ENCODE measurements at places on chromosomes 4 and X.
A peak's percentile ranks its signal among the peaks of the same experiment; 100 is the strongest.

GRCh38 chr4:121951521-121952110, at the start of gene TRPC3:
Gene TRPC3 (minus strand): TSS chr4:121952060. CDS start chr4:121951680, 380 bp downstream.
- DNase-seq: peak; percentile 7

- DNase-seq: no peak
Observed at GRCh38 chrX:6026980-6027379, 201.7 kb downstream of the NLGN4X start.

DNA sequence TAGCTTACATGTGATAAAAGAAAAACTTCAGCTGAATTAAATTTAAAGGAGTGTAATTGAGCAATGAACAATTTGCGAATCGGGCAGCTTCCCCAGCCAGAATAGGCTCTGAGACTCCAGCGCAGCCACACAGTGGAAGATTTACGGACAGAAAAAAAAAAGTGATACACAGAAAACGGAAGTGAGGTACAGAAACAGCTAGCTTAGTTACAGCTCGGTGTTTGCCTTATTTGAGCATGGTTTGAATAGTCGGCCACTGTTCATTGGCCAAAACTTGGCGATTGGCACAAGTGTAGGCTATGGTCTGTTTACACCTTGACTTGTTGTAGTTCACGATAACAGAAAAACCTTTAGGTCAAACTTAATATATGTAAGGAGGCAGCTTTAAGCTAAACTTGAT, 16.7 kb upstream of the SUPT20HL1 start:
- DNase-seq: no peak

DNA sequence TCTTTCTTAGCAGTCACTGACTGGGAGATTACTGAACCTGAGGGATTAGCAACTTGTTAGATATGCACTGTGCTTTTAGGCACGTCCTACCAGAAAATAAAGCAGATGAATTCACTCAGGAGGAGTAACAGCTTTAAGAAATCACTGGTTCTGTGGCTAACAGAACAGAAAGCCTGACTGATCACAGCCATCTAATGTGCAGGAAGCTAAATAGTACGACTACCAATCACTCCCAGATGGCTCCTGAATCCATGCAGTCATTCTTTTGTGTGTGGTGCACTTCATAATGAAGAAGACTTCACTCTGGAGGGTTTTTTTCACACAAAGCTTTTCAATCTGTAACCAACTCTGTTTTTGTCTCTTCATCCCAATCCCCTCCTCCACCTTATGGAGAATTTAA, 305.3 kb upstream of the INTU start:
- DNase-seq: no peak

- DNase-seq: no peak
Observed at GRCh38 chr4:89100853-89101252, 10.5 kb upstream of the TIGD2 start.

DNA sequence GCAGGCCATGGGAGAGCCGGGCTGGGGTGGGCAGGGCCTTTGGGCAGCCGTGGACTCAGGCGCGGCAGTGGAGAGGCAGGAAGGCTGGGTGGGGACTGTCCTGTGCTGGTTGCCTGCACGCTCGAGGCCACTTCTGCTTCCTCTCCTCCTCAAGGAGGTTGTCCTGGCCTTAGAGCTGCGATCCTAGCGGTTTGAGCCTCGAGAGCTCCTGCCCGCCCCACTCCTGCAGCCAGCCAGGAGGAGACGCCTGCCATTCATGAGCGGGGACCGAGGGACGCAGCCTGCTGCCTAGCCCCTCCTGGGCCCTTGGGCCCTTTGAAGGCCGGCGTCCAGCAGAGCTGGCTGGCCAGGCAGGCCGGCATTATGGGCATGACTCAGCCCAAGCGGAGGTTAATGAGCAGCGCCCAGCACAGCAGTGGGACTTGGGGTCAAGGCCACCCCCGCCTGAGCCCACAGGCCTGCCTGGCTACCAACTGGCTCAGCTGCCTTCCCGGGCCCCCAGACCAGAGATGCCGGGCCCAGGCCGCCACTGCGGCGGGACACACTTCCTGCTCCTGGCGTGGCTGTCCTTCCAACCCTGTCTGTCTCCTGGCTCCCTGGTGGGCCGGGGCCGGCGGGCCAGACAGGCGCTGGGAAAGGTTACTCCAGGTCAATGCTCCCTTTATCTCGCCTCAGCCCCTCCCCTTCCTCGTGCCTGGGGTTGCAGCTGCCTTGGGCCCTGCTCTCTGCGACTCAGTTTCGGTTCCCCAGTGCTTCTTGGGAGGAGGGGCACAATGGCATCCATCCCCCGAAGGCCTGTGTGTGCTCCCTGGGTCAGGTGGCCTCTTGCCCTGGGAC, 1.8 kb downstream of the ABCD1 start:
- no peak for DNase-seq
